ENCODE measurements at places on chromosomes 6 and 20. TPM values are rescaled to one million over a fixed set of nuclear protein-coding genes. Genes with fewer than 3 reads are reported as not detected.

Gene CDH26
- total RNA-seq: 0.29 TPM

Gene PACSIN1
- not detected for total RNA-seq

Gene OR2J3
- total RNA-seq: not detected

Gene CALHM4
- total RNA-seq: not detected

Gene RAE1
- total RNA-seq: 58.7 TPM

Gene KCNQ5
- total RNA-seq: 4.4 TPM

Gene OXT
- total RNA-seq: not detected

Gene SLC22A7
- not detected for total RNA-seq

Gene EFCAB8
- total RNA-seq: not detected

Gene SLC17A9
- total RNA-seq: 0.91 TPM

Gene MAP3K4
- total RNA-seq: 49.7 TPM

Gene BHLHE23
- total RNA-seq: not detected

Gene DAAM2
- total RNA-seq: 5.2 TPM

Gene ITPA
- 106 TPM for total RNA-seq

Gene PI3
- total RNA-seq: not detected

Gene ATXN1
- 33.8 TPM for total RNA-seq

Gene TRIM40
- total RNA-seq: not detected

Gene IRAK1BP1
- 4.0 TPM for total RNA-seq

Gene CD93
- total RNA-seq: under 0.01 TPM

Gene HLA-DQA1
- total RNA-seq: 0.40 TPM

Gene RIPOR2
- 2.3 TPM for total RNA-seq

Gene OPN5
- 0.06 TPM for total RNA-seq

Gene MAP3K7
- 16.8 TPM for total RNA-seq

Gene LCA5
- total RNA-seq: 5.0 TPM

Gene PDE10A
- 6.8 TPM for total RNA-seq

Gene DEFB126
- not detected for total RNA-seq

Gene RNF8
- 40.3 TPM for total RNA-seq

Gene FAM184A
- total RNA-seq: 4.8 TPM

Gene DNPH1
- 66.3 TPM for total RNA-seq

Gene PLA2G7
- total RNA-seq: not detected

Gene KCNB1
- not detected for total RNA-seq

Gene STK35
- total RNA-seq: 10.8 TPM

Gene SIRPD
- not detected for total RNA-seq

Gene ADGRB3
- total RNA-seq: under 0.01 TPM

Gene RFX6
- not detected for total RNA-seq

Gene NRSN1
- total RNA-seq: not detected

Gene SLC22A16
- not detected for total RNA-seq

Gene MYLK2
- 3.0 TPM for total RNA-seq

Gene RUNX2
- 11.8 TPM for total RNA-seq

Gene RAB23
- total RNA-seq: 20.6 TPM

Gene HLA-DQA2
- not detected for total RNA-seq

Gene CGAS
- 46.2 TPM for total RNA-seq

Gene TBXT
- not detected for total RNA-seq

Gene MAP1LC3A
- 1.5 TPM for total RNA-seq

Gene ZSCAN31
- total RNA-seq: 36.1 TPM
